ENCODE measurements at places on chromosomes 1 and 21. TPM values are rescaled to one million over a fixed set of nuclear protein-coding genes. Genes with fewer than 3 reads are reported as not detected.

CCDC30 gene
- total RNA-seq = 3.4 TPM

DNA sequence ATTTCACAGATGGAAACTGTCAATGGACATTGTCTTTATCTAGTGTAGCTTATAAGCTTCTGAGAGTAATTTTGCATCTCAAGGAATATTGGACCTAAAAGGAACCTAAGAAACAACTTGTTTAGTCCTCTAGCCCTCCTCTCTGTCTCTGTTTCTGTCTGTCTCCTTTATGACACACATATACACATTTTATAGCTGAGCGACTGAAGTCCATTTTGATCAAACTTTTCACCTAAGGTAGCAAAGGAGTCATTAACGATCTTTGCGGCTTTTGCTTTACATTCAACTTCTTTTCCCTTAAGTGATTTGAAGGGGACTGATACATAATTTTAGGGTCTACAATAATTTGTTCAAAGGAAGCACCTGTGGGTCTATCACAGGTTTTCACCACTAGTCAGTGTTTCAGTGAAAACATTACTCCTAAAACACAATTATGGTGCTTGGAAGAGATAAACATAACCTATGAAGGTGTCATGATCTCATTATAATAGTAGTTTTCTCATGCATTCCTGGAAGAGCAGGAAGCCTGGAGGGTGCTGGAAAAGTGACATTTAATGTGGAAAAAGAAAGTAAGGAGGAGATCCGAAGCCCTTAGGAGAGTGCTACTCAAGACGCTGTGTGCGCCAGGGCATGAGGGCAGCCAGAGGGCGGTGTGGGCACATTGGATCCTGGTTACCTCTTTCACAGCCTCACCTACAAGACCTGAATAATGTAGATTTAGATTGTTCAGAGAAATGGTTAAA lies 248.6 kb downstream of the DNM3 start:
- peak; percentile 55 for DNase-seq

DNA sequence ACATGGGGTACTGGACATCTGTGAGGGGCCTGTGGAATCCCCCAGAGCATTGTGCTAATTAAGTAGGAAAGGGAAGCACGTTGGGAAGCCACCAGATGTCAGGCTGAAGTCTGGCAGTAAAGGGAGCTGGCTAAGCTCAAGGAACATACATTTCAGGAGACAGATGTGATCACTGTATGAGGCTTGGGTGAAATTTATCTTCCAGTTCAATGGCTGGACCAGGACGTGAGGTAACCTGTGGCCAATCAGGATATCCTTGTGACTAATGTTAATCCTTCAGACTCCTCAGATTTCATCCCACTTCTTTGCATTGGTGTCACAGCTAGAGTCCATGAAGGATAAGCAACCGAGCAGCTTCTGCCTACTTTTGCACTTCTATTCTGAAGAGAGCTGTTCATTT lies 110.2 kb upstream of the APP start:
- no peak for DNase-seq

- DNase-seq = no peak
Measured at GRCh38 chr1:246462986-246463385, 44.1 kb downstream of the SMYD3 start.

DNA sequence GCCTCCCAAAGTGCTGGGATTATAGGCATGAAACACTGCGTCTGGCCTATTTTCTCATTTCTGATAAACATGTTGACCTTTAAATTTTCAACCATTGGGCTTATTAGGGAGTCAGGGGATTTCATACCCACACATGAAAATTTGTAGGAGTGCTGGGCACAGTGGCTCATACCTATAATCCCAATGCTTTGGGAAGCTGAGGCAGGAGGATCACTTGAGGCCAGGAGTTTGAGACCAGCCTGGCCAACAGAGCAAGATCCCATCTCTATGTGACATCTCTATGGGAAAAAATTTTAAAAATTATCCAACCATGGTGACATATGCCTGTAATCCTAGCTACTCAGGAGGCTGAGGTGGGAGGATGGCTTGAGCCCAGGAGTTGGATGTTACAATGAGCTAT lies 10.5 kb upstream of the H3-3A start:
- no peak for DNase-seq
